Activated CD4-positive, alpha-beta T cell treated with anti-CD3 and anti-CD28 coated beads, Interleukin-2, amount 50 U/mL, for 1 hour (primary cell): ENCODE measurements at places on chromosomes 12 and 14.

GRCh38 chr14:90693413-90693812 lies 122.8 kb downstream of the TTC7B start:
- DNase-seq, result no peak

DNA sequence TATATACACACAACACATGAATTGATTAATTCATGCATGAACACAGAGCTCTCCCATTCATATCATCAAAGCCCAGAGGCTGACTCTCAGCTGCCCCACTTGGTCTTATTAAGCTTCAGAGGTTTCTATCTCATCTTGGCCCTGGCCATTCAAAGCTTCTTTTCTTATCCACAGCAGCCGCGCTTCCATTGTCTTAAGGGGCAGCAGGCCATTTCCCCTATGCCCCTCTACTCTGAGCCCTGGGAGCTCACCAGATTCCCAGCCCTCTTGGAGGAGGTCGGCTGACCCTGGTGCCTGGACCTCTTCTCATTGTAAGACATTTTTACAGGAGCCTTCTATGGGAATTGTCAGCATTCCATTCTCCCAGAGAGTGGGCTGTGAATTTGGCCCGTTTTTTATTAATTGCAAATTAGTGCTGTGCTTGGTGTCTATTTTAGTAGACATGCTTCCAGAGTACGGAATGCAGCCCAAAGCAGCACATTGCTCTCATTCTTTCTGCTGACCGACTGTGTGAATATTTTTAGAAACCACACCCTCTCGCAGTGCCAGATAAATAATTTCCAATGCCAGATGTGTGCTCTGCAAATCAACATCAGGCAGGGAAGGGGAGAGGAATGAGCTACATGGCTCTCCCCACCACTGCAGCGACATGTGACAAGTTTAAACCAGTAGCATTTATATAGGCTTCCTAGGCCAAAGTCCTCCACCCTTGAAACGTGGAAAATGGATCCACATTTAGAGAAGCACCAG lies 58.5 kb downstream of the NUAK1 start:
- no peak for DNase-seq

DNA sequence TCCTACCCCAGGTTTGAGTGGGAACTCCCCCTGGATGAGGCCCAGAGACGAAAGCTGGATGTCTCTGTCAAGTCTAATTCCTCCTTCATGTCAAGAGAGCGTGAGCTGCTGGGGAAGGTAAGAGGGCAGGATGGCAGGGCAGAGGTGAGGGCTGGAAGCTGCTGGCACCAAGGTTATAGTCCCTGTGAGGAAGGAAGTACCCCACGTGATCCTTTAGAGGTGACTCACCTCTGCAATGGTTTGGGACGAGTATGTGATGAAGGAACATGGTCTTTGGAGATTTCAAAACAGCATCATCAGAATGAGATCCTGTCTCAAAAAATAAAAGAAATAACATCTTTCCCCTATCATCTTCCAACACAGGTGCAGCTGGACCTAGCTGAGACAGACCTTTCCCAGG lies 9.2 kb upstream of the MYL6B start:
- no peak for DNase-seq

- no peak for DNase-seq
These were observed 69.1 kb downstream of the TNFAIP2 start for GRCh38 chr14:103192246-103192840.

GRCh38 chr14:24075485-24076301 lies 4.3 kb downstream of the CPNE6 start:
- no peak for DNase-seq
